ENCODE measurements at places on chromosomes 1 and 21.
A peak's percentile ranks its signal among the peaks of the same experiment; 100 is the strongest.

DNA sequence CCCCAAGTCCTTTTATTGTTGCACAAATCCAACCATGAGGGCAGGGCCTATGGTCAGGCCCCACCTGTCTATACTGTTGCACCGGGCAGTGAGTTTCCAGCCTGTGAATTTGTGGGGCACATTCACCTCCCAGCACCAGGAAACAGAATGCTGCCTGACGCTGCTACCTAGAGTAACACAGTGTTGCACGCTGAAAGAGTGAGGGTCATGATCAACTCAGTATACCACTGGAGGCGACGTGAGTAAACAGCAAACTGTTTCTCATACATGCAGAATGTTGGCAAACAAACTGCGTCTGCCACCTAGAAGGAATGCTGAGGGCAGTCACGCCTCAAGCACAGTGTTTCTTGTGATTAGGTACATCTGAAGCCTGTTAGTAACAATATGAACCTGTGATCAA is 13.4 kb upstream of the LRRC47 start:
- no peak for DNase-seq

- DNase-seq, result no peak
Measured at GRCh38 chr1:158286487-158286886, 3.2 kb upstream of the CD1C start.

- DNase-seq, result no peak
Measured at GRCh38 chr21:17501107-17502006, 11.5 kb upstream of the CXADR start.

DNA sequence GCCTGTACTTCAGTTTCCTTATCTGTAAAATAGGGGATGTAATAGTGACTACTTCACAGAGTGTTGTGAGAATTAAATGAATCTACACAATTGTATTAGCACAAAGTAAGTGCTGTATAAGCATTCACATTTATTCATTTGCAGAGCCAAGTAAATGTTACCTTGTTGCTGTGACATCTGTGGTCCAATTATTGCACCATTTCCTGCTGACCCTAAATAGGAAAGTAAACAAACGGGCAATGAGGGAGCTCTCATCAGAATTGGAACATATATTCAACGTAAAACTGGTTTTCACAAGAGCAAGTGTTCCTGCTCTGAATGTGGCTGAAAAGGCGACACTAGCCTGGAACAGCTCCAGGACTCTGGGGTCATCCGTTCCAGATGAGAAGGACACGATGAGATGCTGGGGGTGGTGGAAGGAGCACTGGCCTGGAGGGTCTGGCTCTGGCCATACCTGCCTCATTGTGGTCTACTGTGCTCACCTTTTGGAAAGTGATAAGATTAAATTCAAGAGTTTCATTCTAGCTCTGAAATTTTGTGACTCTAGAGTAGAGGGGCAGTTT is 34.5 kb downstream of the PROX1 start:
- DNase-seq, result no peak

GRCh38 chr1:226643177-226643576 is 94.6 kb downstream of the STUM start:
- DNase-seq, result no peak

DNA sequence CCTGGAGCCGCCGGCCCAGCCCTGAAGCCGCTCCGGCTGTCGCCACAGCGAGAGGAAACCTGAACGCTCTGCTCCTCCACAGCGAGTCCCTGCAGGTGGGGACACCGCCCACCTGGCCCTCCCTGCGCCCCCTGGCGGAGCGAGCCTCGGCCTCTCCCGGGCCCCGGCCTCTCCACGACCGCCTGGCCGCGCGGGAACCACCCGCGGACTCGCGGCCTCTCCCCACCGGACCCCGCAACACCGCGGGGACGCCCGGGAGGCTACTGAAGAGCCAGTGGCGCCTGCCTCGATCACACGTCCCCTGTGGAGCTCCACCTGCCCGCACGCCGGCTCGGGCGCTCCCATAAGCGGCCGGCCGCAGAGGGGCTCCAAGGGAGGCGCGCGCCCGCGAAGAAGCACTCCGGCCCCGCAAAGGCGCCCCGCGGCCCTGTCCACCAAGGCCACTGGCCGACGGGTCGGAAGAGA is 109.6 kb downstream of the KCNN3 start:
- DNase-seq, result peak; percentile 82

- DNase-seq, result no peak
Measured at GRCh38 chr1:107953556-107953955, 11.4 kb downstream of the VAV3 start.

DNA sequence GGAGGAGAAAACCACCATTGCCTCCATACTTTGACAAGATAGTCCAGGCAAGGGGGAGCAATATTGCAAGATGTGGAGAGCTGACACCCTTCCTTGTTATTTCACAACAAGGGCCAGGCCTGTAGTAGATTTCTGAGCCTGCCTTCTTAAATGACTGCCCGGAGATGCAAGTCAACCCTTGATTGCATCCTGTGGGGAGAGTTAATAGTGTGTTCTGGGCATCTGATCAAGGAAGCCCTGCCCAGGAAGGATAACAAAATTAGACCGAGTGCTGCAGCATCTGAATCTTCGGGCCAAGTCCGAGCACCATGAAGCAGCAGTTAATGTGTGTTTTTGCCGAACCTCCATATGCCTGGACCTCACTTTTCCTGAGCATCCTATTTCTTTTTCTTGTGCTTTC is 382.3 kb downstream of the PRDM2 start:
- no peak for DNase-seq

DNA sequence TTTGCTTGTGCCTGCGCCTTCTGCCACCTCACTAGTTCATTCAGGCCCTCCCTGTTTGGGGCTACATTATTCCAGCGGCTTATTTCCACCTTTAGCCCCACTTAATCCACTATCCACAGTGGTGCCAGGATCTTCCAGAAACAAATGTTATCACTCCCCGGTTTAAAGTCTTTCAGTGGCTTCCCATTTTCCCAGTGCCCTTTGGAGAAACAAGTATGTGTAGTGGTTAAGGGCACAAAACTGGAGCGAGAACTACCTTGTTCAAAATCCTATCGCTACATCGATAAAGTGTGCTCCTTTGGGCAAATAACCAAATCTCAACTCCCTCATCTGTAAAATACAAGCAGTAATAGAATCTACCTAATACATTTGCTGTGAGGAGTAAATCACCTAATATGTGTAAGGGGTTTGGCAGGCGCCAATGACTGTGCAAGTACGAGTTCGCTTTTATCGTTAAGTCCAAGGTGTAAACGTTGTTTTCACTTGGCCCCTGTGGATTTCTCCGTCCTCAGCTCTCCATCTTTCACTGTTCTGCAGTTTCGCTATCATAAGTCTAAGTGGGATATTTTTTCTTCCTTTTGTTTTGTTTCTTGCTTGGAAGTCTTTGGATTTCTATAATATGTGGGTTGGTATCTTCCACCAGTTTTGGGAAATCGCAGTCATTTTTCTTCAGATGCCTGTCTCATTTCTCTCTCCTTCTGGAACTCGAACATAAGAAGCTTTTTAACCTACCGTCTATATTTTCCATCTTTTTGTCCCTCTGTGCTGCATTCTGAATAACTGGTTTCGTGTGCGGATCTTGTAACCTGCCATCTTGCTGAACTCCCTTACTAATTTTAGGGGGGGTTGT is 844 bp upstream of the MEAF6 start:
- DNase-seq, result no peak

GRCh38 chr21:36909423-36909822 is 57.0 kb downstream of the HLCS start:
- DNase-seq, result no peak

DNA sequence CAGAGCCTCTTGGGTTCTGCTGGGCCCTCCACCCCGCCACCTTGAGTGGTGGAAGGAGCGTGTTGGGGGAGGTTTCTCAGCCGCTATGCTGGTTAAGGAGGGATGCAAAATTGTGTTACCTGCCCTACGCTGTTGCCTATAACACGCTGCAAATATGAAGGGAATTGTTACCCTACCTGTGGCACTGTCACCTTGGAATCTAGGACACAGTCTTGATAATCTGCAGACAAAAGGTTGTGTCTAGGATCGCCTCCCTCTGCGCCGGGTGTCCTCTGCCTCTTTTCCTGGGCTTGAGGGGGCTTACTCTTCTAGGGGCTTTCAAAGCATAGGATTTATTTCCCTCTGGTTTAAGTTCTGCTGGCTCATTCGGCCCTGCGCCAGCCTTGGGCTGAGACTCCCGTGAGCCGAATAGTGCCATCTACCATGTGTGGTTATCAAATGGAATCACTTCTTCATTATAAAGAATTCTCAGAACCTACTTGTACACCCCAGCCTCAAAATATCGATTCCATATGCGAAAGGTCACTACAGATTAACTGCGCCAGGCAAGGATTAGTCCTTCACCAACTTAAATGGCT is 697 bp downstream of the SLC22A15 start:
- DNase-seq, result no peak

DNA sequence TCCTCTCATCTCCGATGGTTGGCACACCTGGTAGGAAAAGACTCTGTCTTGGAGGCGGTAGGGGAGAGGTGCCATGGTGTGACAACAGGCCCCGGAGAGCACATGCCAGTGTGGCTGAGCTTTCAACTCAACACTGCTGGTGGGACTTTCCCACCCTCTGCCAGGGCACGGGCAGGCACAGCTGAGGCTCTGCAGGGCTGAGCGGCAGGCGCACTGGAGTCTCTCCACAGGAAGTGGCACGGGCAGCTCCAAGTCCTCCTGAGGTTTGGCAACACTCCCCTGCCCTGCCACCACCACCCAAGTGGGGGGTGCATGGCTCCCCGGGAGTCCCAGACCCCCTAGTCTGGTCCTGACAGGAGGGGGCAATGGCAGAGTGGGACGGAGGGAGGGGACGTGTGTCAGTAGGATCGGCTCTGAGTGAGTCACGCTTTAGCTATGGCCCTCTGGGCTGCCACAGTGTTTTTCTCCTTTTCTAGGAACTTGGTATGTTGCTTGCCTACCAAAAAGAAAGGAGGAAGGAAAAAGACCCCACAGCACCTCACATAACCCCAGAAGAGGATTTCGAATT is 27.3 kb upstream of the EVA1B start:
- no peak for DNase-seq

DNA sequence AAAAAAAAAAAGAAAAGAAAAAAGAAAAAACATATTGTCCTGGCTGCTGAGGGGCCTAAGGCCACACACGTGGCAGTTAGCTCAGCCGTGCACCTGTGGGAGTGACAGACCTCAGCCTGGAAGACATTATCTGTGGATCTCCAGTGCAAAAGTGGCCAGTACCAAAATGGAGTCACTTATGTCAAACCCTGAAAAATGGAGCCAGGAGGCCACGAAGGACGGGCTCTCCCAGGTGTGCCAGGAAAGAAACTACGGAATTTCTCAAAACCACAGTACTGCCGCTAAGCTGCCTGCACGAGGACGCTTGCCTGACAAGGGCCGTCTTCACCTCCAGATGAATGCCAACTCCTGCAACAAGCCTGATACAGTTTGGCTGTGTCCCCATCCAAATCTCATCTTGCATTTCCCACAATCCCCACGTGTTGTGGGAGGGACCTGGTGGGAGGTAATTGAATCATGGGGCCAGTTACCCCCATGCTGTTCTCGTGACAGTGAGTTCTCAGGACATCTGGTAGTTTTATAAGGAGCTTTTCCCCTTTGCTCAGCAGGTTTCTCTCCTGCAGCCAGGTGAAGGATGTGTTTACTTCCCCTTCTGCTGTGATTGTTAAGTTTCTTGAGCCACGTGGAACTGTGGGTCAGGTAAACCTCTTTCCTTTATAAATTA is 5.3 kb upstream of the MIB2 start:
- no peak for DNase-seq

GRCh38 chr1:30715216-30715615 is 8.2 kb downstream of the MATN1 start:
- no peak for DNase-seq

GRCh38 chr1:239944666-239945065 is 147.0 kb upstream of the FMN2 start:
- no peak for DNase-seq

GRCh38 chr1:114902343-114902742 is 47.7 kb downstream of the SYCP1 start:
- DNase-seq, result no peak

- no peak for DNase-seq
Measured at GRCh38 chr1:45674478-45674877, 11.9 kb downstream of the GPBP1L1 start.

- no peak for DNase-seq
Measured at GRCh38 chr1:214446772-214447556, 104.4 kb downstream of the PTPN14 start.

DNA sequence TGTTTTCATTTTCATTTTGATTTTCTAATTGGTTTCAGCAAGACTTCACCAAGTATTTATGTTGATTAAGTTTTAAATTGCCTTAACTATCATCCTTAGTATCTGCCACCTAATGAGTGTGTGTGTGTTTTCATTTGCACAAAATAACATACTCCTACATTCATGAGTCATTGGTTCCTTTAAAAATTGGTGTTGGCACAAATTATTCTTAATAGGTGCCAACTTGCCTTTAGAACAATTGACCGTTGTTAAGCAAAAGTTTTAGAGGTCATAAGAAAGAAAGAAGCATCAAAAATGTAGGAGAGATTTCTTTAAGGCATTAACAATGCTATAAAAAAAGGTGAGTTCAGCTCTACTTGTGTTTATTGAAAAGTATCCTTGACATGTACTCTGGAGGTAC is 77.5 kb downstream of the FNBP1L start:
- no peak for DNase-seq

DNA sequence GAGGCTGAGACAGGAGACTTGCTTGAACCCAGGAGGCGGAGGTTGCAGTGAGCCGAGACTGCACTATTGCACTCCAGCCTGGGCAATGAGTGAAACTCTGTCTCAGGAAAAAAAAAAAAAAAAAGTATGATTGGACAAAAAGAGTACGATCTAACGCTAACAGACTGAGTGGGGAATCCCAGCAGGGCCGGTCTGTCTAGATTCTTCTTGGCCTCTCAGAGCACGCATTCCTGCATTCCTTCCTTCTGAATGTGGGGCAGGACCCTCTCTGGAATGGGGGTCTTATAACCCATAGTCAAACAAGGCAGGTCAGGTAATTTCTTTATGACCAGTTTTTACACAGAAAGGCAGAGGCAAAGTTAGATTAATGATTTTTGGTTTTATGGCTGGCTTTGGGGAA is 92.0 kb upstream of the PPM1J start:
- no peak for DNase-seq

GRCh38 chr1:118753976-118754375 is 234.2 kb downstream of the TBX15 start:
- no peak for DNase-seq

DNA sequence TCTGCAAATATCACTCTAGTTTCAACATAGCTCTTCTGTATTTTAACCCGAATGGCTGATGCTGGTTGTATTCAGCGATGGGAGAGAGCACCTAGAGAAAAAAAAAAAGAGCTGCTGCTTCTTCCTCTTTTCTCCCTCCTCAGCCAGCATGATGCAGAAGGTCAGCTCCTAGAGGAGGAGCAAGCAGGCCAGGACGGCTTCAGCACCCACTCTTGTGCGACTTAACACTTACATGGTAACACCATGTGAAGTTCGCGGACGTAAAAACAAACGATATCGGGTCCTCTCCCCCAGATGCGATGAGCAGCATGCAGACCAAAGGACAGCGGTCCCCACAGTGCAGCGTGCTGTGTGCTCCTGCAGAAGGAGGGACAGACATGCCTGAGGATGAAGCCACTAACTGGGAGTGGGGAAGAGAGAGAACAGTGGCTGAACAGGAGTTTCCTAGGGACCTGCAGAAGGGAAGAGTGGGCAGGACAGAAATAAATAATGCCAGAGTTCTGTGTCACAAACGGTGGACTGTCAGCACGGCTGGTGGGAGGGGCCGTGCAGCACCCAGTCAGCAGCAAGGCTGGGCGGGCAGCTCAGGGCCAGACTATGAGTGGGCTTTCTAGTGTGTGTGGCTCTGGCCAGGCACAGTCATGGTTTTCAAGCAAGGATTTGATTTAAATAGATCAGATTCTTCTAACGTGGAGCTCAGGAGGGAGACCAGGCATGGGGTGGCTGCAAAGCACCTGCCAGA is 11.4 kb upstream of the B3GALT5 start:
- DNase-seq, result no peak

GRCh38 chr21:30434033-30434631 is 4.1 kb downstream of the KRTAP13-4 start:
- DNase-seq, result no peak
